Midbrain (tissue), 1 donor: ENCODE measurements at places on chromosomes 7 and 10.

DNA sequence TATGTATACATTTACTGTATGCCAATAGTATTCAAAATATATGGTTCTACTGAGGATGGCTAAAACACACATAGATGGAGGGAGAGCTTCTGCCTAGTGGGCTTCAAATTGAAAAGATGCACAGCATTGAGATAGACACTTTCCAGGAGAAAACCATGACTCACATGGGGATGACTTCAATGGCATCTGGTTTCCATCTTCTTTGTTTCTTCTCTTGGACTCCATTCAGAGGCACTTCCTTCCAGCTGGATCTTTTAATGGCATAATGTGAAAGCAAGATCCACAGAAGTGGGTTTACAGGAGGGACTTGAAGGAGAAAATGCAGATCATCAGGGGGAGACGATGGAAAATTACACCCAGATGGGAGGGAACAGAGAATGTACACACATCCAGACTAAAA, 84.9 kb downstream of the ZNF365 start:
- DNase-seq = no peak

GRCh38 chr10:78707745-78708144, 361.0 kb upstream of the ZMIZ1 start:
- no peak for DNase-seq

DNA sequence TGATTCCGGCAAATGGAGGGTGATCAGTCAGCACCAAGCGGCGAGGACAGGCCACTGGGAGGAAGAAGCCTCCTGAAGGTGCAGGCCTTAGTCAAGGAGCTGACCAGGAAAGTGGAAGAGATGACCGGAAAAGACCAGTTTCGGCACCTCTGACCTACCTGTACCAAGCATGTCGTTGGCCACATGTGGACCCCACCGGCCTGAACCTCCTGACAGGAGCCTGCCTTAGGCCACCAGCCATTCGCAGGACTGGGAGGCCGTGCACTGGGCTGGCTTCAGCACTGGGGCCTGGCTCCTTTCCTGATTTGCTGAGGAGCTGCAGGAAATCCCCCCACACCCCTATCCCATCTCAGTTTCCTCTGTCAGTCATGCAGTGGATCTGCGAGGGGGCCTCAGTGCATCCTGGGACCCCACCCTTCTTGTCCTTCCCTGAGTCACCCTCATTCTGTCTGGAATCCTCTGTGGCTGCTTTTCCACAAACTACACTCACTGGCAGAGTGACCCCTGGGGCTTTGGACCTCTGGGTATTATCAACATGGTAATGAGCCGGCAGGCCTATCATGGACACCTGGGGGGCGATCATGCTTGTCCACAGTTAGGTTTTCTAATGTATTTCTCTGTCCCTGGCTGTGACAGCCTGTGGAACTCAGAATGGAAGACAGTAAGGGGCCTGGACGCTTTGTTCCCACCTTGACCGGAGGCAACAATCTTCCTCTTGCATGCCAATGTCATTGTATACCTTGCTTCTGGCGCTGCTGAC, 33.0 kb downstream of the RAMP3 start:
- no peak for DNase-seq

- no peak for DNase-seq
These were observed 1.7 kb downstream of the PGAM1 start for GRCh38 chr10:97427571-97428179.

- no peak for DNase-seq
These were observed 26.7 kb downstream of the ZNF277 start for GRCh38 chr7:112233048-112233697.

DNA sequence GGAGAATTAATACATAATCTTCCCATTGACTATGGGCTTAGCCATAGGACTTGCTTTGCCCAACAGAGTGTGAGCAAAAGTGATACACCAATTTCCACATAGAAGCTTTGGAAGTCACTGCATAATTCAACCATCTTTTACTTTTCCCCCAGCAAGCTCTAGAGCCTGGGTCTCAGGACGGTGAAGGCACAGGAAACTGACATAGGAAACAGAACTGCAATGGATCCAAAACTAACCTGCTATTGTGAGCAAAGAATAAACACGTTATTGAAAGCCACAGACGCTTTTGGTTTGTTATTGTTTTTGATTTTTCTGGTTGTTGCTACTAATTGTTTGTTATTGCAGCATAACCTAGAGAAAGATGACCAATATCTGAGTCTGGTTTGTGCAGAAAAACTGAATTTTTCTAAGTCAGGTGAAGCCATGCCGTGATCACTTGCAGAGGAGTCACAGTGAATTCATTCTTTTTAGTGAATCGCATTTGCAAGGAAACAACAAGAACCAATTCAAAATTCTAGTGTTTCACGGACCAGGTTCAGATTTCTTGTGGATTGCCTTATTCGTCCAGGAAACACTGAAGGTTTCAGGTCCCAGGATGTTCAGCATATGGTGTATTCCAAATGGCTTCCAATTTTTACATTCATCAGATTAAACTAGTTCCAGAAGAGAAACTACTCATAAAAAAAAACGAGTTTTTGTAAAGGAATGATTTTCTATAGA, 52.8 kb downstream of the CUBN start:
- DNase-seq = no peak

GRCh38 chr7:96870185-96870584, 135.2 kb upstream of the DLX6 start:
- no peak for DNase-seq

- peak; percentile 5 for DNase-seq
These were observed 521.6 kb upstream of the SORCS1 start for GRCh38 chr10:107686095-107686494.

GRCh38 chr7:157615852-157616251, 279.0 kb downstream of the DNAJB6 start:
- DNase-seq = no peak

GRCh38 chr7:130196476-130196875, 8.7 kb downstream of the TMEM209 start:
- DNase-seq = no peak

- no peak for DNase-seq
These were observed 222.0 kb upstream of the IMMP2L start for GRCh38 chr7:111784296-111784695.

DNA sequence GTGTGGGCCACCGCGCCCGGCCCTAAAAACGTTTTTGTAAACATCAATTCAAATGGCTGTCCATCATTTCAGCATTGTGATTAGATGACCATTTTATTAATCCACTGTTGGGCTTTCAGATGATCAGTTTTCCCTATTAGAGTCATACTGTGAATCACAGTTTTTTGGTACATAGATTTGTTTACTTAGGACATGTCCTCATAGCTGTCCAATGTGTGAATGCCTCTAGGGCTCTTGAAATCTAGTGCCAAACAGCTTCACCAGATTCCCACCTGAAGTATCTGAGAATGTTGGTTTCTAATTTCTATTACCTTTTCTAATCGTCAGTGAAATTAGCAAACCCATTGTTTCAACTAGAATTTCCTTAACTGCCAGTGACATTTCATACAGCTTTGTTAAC, 66.8 kb downstream of the UPF2 start:
- DNase-seq = no peak

DNA sequence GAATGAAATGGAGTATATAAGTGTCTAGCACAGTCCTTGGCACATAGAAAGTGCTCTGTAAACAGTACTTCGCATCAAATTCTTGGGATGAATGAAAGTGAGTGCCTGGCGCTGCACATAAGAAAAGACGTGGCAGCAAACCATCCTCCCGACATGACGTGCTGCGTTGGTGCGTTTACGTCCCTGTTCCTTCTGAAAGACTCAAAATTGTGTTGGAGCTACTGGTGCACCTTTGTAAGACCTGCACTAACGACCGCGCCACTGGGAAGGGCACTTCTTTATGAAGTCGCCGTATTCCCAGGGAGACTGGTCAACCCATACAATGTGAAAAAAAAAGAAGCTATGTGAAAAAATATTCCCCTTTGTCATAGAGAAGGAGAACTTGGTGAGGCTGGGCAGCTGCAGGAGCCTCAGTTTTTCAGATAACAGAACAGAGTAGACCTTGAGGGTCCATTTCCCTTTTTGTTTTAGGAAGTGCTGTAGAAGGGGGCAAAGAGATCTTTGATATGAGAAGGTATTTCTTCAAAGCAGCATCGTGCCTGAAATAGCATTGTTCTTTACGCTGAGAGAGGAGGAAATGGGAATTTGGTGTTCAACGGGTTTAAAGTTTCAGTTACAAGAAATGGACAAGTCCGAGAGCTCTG, 91.7 kb downstream of the PTPRE start:
- no peak for DNase-seq

- no peak for DNase-seq
These were observed 174.4 kb downstream of the SLIT1 start for GRCh38 chr10:97011397-97011796.

DNA sequence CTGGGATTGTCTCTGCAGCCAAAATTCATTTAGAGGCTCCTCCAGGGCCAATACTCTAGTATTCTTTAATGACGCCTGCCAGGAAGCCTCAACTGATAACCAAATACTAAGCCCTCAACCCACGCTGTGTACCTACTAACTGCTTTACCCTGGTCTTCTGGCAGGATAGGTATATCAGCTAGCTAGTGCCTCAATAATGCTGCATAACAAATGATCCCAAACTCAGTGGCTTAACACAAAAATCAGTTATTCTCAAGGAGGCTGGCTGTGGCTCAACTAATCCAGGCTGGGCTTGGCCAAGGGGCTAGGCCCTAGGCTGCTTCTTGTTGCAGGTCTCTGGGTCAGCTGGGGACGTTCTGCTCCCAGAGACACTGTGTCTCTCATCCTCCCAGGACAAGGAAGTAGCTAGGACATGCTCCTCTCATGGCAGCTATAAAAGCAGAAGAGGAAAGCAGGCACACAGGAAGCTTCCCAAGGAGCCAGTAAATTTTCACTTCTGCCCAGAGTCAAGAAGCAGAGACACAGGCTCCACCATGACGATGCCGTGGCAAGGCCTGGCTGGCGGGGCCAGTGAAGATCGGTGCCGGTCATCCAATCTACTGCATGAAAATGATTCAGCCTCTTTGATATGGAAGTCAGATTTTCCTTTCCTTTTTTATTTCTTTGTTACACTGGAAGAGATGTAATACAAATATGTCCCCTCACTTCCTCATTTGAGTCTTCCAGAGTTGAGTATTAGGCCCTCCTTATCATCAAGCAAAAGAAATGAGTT, 28.6 kb upstream of the COL13A1 start:
- no peak for DNase-seq

DNA sequence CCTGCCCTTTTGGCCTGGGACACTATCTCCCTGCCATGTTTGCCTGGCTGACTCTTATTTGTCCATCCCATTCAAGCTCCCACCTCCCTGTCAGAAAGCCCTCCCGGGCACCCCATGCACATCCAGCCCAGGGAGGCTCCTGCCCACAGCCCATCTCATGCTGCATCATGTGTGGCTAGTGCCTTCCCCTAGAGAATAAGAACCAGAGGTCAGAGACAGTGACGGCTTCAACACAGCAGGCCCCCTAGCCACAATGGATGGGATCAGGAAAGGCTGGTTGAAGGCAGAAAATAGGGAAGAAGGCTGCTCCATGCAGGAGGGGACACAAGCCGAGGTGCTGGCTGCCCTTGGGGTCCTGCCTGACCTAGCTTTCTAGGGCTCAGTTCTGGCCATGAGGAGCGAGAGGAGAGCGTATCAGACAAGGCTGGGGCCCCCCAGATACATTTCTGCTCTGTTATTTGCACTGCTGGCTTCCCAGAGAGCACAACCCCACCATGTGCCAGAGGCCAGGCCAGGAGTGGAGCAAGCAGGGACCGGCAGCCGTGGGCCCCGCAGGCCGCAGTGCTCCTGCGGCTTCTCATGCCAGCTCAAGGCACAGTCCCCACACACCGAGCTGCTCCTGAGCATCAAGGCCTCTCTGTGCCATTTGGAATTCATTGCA, 161.1 kb upstream of the ZMIZ1 start:
- DNase-seq = no peak

- no peak for DNase-seq
These were observed 863 bp downstream of the ST8SIA6 start for GRCh38 chr10:17453373-17454091.

GRCh38 chr10:116182426-116182825, 90.6 kb downstream of the GFRA1 start:
- DNase-seq = no peak

DNA sequence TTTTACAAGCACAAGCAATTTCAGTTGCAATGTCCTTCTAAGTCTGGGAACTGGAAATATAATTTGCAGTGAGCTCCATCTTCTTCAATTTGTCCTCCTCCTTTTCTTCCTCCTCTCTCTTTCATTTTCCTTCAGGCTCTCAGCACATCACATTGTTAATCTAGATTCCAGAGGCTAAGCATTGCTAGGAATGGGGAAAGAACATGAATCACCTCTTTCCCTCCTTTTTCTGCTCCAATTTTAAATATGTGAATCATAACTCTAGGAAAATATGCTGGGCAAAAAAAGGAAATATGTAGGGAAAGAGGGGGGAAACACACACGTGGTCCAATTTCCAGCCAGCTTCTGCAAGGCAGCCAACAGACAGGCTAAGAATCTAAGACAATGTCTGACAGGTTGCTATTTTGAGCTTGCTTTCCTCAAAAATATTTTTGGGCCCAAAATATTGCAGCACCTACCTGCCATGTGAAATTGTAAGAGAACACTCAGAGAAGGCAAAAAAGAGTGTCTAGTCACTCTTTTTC, 72.7 kb upstream of the NUPR2 start:
- DNase-seq = no peak

DNA sequence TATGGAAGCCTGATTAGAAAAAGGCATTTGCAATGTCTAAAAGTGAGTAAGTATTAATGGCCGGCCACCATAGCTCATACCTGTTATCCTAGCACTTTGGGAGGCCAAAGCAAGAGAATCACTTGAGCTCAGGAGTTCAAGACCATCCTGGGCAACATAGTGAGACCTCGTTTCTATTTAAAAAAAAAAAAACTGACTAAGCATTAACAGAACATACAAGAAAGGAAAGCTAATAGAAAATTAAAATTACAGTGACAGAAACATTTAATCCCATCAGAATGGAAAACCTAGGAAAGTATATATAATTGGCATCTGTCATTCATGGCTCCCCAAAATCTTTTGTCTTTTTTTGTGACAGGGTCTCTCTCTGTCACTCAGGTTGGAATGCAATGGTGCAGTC, 55.9 kb downstream of the AOC1 start:
- no peak for DNase-seq

- DNase-seq = no peak
These were observed 59.3 kb downstream of the OSBPL3 start for GRCh38 chr7:24920451-24921361.

GRCh38 chr10:94299417-94299816, 63.3 kb downstream of the NOC3L start:
- no peak for DNase-seq
